Breast epithelium (tissue), 4 donors: ENCODE measurements at places on chromosomes 3 and 15.

- no peak for DNase-seq
Observed at GRCh38 chr15:93716615-93717231, 514.6 kb upstream of the MCTP2 start.

DNA sequence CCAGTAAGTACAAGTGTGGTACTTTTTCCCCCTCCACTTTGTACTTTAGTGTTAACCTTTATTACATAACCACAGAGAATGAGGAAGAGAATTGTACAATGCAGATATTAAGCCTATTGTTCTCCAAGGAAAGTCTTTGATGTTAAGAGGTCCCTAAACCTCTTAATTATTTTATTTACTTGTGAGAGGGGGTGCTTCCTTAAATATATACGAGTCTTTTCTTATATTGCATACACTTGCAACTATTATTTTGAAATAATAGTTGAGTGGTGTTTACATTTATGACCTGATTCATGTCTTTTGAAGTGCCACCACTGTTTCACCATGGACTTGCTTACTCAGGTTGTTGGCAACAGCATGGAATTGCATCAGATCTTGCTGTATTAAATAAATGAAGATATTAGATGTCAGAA, 10.1 kb downstream of the USP3 start:
- no peak for DNase-seq

DNA sequence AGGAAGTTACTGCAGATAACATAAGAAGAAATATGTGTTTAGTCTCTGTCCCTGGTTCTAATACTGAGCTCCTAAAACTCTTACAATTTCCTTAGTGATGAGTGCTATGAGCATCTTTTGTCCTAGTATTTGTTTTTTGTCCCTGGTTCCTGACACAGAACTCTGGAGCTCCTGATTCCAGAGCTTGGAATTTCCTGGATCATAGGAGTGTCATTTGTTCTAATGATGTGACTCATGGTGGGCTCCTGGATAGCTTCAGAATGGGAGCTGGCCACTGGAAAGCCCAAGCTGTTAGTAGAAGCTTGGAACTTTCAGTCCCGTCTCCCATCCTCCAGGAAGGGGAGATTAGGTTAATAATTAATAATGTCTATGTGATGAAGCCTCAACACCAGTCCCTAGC, 98.2 kb downstream of the CNTN6 start:
- DNase-seq, result no peak

- DNase-seq, result no peak
Observed at GRCh38 chr15:70164910-70165715, 67.4 kb upstream of the TLE3 start.

DNA sequence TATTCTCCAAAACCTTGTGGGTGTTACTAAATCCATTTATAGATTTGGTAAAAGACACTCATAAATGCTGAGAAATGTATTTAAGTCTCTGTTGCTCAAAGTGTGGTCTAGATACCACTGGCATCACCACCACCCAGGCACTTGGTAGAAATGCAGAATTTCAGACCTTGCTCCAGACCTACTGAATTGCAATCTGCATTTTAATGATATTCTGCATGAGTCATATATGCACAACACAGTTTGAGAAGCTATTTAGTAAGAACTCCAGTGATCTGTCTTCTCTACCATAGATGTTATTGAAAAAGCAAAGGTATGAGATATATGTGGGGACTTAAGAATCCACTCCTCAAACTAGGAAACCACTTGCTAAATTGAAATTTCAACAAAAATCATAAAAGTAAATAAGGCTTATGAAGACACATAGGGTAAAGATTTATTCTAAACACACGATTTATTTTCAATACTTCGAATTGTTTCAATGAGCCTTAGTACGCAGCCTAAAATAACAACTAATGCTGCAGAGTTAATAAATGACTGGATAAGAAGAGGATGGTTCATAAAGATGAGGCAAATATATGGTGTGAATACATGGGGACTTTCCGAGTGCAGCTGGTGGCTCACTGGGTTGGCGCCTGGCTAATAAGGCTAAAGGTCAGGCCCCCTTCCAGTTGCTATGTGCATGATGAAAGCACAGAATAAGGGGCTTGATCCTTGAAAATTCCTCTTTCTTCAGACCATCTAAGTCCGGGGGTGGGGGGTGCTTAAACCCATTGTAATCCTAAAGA, 813.3 kb downstream of the NR2F2 start:
- DNase-seq, result no peak

DNA sequence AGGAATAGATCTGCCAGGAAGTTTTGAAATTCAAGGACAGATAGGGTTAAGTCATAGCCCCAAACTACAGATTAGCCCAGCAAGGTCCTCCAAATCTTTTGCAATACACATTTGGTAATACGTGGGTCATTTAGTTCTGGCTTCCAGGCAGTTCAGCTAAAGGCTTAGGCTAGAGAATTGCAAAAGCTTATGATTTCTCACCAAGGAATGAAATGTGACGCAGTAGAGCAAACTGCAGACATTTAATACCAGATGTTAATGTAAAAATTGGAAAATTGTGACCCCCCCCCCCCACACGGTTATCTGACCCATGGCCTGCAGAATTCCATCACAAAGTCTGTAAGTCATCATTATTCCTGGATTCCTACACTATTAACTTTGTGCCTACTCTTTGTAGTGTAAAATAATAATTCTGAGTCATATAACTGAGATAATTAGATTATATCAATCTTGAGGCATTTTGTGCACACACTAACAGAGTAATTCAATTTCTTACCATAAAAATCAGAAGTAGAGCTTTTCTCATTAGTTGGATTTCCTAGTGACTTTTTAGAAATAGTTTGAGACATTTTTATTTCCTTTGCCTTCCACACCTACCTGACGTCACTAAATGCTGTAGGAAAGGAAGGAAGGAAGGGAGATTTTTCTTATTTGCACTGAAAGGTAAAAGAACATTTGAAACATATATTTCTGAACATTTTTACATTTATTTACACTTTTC, 235.2 kb downstream of the DTWD1 start:
- DNase-seq, result no peak

GRCh38 chr3:18675197-18675596, 250.1 kb upstream of the SATB1 start:
- no peak for DNase-seq

DNA sequence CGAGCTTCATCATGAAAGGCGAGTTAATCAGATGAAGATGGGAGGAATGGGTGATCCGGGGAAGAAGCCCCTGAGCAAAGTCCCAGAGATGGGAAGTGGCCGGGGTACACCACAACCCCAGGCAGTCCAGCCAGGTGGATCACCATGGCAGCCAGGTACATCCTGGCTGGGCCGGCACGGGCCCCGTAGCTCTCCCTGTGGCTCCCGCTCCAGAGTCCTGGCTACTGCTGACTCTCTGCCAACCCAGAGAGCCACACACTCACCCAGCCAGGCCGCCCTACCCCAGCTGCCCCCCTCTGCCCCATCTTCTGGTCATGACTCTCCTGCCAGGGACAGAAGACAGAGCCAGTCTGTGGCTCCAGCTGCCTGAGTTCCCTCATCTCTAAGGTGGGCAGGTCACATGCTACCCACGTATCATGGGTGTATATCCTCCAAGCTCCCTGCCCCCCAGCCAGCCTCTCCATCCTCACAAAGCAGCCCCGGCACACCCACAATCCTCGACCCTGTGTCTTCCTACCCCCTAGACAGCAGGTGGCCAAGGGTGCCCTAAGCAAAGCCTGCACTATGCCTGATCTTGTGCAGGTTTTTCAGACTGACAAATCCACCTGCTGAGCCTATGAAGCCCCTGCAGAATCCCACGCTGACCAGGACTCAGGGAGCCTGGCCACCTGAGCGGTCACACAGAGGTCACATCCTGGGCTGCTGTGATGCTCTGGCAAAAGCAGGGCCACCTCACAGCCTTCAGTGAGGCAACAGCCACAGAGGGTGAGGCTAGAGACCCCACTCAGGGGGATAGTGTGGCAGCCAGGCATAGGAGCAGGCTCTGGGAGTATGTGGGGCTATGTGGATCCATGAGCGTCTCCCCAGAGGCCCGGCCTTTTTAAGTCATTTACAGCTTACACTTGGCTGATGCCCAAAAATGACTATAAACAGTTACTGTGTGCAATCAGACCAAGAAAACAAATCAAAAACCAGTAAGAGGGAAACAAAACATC, 13.2 kb downstream of the XXYLT1 start:
- DNase-seq, result no peak

- no peak for DNase-seq
Observed at GRCh38 chr3:188746291-188746783, 425.4 kb upstream of the TPRG1 start.

- DNase-seq, result no peak
Observed at GRCh38 chr3:160135851-160136250, 89.4 kb upstream of the C3orf80 start.

- DNase-seq, result no peak
Observed at GRCh38 chr15:35448294-35448693, 97.7 kb downstream of the DPH6 start.

DNA sequence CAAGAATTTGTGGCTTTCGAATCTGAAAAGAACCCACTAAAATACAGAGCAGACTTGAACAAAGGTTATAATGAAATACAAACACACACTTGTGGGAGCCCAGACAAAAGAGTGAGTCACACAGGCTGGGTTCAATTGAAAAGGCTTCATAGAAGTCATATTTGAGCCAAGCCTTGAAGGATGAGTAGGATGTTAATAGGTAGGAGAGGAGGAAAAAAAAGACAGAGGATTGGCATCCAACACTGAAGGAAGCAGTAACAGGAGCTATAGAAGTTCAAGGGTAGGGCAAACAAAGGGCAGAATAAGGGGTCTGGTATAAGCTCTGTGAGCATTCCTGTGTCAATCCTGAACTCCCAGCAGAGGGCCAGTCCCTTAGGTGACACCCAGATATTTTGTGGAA, 325.4 kb downstream of the FOXP1 start:
- peak; percentile 44 for DNase-seq

- DNase-seq, result no peak
Observed at GRCh38 chr3:109874896-109875708, 537.8 kb upstream of the DPPA4 start.

GRCh38 chr15:38705436-38706219, 141.0 kb upstream of the RASGRP1 start:
- DNase-seq, result no peak

DNA sequence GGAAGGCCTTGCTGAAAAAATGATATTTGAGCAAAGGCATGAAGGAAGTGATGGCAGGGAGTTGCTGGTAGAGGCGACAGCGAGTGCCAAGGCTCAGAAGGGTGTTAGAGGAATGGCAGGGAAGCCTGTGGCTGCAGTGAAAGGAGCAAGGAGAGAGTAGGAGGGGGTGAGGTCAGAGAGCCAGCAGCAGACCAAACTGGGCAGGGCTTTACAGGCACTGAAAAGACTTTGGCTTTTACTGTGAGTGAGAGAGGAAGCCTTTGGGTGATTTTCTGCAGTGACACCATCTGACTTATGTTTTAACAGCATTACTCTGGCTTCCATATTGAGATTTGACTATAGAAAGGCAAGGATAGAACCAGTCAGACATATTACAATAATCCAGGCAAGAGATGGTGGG, 11.4 kb downstream of the TICRR start:
- DNase-seq, result no peak

GRCh38 chr3:117853923-117854668, 1144.5 kb downstream of the TUSC7 start:
- DNase-seq, result no peak

DNA sequence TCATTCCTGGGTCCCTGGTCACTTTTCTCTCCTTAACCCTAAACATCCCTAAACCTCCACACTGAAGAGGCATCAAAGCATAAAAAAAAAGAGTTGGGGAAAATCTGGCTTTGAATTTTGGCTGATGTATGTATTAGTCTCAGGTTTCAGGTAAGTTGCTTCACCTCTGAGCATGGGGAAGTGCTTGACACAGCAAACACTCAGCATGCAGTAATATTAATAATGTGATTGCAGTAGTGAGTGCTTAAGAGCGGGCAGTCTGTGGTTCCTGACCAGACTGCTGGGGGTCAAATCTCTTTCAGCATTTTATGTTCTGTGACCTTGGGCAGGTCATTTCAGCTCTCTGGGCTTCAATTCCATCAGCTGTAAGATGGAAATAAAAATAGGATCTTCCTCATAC, 467.9 kb downstream of the SOX2 start:
- DNase-seq, result no peak

GRCh38 chr15:49088996-49089395, 42.8 kb upstream of the SECISBP2L start:
- DNase-seq, result no peak

DNA sequence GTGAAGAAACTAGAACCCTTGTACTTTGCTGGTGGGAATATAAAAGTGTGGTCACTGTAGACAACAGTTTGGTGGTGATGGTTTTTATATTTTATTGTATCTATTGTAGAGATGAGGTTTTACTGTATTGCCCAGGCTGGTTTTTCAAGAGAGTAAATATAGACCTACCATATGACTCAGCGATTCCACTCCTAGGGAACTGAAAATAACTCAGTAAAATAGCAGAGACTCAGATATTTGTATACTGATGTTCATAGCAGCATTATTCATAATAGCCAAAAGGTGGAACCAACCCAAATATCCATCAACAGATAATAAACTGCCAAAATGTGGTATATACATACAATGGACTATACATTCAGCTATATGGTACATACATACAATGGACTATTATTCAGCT, 68.8 kb upstream of the IL12A start:
- DNase-seq, result no peak

DNA sequence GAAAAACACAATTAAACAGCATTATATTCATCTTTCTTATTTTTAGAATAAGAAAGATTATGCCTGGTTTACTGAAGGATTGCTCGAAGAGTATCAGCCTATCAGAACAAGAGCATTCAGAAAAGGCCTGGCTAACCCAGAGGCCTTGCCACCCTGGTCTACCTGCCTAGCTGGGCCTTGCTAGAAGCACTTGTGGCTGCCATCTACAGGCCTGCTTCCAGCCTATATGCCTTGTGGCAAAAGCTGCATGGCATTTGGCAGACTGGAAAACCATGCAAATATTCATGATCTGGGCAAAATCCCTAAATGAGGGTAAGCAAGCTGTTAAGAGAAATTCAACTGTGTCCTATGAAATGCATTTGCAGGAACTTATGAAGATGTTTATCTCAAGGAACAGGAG, 9.3 kb upstream of the ATP13A4 start:
- no peak for DNase-seq

DNA sequence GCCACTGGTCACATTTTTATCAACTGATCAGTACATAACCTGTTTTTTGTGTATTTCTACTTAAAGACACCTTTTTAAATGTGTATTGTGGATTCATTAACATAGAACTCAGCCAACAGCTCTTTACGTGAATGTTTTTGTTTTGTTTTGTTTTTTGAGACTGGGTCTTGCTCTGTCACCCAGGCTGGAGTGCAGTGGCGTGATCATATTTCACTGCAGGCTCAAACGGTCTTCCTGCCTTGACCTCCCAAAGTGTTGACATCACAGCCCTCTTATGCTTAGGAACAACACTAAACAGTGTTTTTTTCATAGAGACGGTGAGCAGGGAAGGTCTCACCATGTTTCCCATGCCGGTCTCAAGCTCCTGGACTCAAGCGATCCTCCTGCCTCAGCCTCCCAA, 9.9 kb downstream of the PSMA4 start:
- DNase-seq, result no peak

- DNase-seq, result no peak
Observed at GRCh38 chr3:127289706-127290575, 2.1 kb upstream of the PRR20G start.

DNA sequence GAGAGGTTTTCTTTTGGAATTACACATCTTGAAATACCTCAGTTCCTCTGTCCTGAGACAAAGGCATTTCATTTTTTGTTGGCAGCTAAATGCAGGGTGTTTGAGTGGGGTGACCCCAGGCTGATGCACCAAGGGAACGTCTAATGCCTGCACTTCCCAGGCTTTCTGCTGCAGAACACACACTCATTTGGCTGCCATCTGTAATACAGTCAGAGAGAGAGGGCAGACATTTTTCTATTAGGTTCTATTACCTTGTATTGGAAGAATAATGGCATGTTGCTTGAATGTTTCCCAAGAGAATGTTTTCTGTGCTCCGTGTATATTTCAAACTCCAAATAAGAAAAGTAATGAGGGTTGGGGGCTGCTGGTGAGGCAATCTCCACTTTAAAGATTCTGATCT, 87.1 kb downstream of the PTPRG start:
- no peak for DNase-seq
